ENCODE measurements at places on chromosomes 5 and 9. TPM values are rescaled to one million over a fixed set of nuclear protein-coding genes. Genes with fewer than 3 reads are reported as not detected.

GRCh38 chr5:127809533-127809932 is 106.3 kb downstream of the CCDC192 start:
- no peaks in the 10 kb centered on the region for H3K27me3 ChIP-seq
- no peaks in the 10 kb centered on the region for H3K36me3 ChIP-seq
- DNase-seq = no peak
- H3K4me1 ChIP-seq = peaks cover 33% of the 10 kb centered on the region

HSD17B3 gene
- not detected for total RNA-seq

DNA sequence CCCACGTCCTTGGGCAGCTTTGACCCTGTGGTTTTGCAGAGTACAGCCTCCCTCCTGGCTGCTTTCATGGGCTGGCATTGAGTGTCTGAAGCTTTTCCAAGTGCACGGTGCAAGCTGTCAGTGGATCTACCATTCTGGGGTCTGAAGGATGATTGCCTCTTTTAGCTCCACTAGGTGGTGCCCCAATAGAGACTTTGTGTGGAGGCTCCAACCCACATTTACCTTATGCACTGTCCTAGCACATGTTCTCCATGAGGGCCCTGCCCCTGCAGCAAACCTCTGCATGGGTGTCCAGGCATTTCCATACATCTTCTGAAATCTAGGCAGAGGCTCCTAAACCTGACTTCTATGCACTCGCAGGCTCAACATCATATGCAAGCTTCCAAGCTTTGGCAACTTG is 644.2 kb upstream of the CDH9 start:
- peaks cover 11% of the 10 kb centered on the region for H3K36me3 ChIP-seq
- DNase-seq = no peak
- H3K4me3 ChIP-seq = no peak overlapping the region
- no peak overlapping the region for H3K27ac ChIP-seq
- H3K4me1 ChIP-seq = no peaks in the 10 kb centered on the region

DNA sequence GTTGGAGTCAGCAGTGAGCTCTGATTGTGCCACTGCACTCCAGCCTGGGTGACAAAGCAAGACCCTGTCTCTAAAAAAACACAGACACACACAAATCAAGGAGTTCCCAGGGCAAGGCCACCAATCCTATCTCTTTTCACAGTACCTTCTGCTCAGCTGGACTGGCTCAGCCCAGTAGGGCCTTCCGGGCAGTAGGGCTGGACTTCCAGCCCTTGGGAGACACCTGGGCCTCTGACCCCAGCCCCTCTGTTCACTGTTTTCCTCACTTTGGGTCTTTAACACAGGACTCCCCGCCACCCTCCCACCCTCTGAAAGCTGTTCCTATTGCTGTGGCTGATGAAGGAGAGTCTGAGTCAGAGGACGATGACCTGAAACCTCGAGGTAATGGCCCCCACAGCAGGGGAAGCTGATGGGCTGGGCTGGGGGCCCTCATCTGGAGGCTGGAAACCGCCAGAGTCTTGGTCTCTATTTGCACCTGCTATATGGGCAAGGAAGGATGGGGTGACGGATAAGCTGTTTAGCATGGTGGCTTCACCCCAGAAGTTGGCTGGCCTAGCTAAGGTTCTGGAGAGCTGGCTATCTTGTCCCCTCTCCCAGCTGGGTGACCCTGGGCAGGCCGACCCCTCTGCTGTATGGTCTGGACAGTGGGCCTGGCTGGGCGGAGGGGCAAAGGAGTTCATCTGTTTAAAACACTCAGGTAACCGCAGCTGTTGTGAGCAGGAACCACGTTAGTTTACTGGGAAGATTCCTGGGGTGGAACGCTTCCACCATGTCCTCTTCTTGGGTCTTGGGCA is 25.6 kb downstream of the USP20 start:
- DNase-seq = no peak
- no peak overlapping the region for H3K4me3 ChIP-seq
- peak overlapping the region; percentile 88 for H3K27ac ChIP-seq

DNA sequence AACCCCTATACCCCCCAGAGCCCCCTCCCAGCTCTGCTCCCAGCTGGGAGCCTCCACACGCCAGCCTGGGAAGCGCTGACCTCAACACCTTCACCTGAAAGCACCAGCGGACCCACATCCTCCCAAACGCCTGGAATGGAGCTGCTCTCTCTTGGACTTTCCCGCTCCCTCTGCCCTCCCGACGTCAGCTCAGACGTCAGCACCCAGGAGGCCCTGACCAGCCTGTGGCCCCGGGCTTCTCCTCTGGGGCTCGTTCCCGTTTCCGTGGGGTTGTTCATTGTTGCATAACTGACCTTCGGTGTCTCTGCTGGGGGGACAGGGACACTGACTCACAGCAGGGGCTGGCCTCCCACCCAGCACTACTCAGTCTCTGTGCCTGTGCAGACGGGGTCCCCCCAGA is 35.0 kb upstream of the SLC6A3 start:
- no peak for DNase-seq
- H3K4me1 ChIP-seq = no peaks in the 10 kb centered on the region
- H3K36me3 ChIP-seq = no peaks in the 10 kb centered on the region
- H3K27ac ChIP-seq = peak overlapping the region; percentile 75

DNA sequence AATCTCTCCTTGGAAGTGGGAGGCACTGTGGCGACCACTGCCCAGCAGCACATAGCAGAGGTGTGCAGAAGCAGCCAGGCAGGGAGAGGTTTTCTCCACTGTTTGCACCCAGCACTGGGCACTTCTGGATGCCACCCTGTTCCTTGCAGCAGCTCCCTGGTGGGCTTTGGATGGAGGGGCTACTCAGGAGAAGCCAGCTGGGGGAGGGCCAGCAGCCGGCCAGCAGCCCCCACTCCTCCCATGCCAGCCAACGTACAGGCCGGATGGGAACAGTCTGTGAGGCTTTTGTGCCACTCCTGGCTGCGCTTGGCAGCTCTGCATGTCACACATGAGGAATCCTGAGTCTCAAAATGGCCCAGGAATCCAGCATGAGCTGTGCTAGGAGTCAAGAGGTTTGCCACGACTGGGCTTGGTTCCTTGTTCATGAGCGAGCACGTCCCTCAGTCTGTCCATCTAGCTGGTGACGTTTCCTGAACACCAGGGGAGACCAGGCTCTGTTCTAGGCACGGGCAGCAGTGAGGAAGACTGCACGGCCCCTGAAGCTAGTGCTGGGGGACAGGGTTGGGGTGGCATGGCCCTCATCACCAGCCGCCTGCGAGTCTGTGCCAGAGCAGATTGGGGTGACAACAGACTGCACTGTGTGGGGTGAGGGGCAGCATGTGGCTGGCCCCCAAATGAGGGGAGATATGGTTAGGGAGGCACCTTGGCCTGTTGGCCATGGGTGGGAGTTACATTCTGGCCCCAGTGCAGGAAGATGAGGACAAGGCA is 10.1 kb downstream of the PHF2 start:
- H3K27ac ChIP-seq = no peak overlapping the region
- no peaks in the 10 kb centered on the region for H3K27me3 ChIP-seq
- DNase-seq = no peak
- H3K4me3 ChIP-seq = no peak overlapping the region

- no peaks in the 10 kb centered on the region for H3K27me3 ChIP-seq
- H3K36me3 ChIP-seq = no peaks in the 10 kb centered on the region
- no peak for DNase-seq
- no peak overlapping the region for H3K4me3 ChIP-seq
Observed at GRCh38 chr5:162685302-162685701, 617.7 kb downstream of the GABRG2 start.

DNA sequence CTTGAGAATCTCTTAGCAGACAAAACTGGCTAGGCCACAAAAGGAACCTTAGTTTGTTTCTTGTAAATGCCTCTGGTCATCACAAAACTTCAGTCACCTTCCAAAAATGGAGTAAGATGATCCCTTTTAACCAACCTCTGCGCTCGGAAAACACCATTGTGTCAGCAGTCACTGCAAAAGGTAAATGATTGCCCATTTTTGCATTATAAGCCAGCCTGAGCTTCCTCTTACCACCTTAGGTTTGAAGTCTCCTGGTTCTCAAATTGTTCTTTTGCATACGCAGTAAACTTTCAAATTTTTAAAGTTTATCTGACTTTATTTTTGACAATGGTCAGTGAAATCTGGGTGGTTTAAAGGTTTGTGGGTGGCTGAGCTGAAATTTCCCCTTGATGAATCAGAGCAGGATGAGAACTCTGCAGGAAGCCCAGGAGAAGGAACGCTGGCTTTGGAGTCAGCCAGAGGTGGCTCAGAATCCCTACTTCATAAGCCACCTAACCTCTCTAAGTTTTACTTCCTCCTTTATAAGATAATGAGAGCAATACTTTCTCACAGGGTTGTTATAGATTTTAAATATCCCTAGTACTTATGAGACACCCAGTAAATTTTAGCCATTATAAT is 131.4 kb downstream of the MED10 start:
- no peak overlapping the region for H3K27ac ChIP-seq
- H3K36me3 ChIP-seq = no peaks in the 10 kb centered on the region
- DNase-seq = no peak
- no peak overlapping the region for H3K4me3 ChIP-seq
- H3K4me1 ChIP-seq = peaks cover 11% of the 10 kb centered on the region

GRCh38 chr5:131163276-131164119 is 1.6 kb downstream of the HINT1 start:
- peak overlapping the region; percentile 93 for H3K4me3 ChIP-seq
- peaks cover 26% of the 10 kb centered on the region for H3K36me3 ChIP-seq
- DNase-seq = no peak
- H3K27me3 ChIP-seq = no peaks in the 10 kb centered on the region

Measured in neural crest cell (in vitro differentiated cells).